ENCODE measurements at places on chromosomes 1 and 21. TPM values are rescaled to one million over a fixed set of nuclear protein-coding genes. Genes with fewer than 3 reads are reported as not detected.

The MIXL1 gene
- 0.28 TPM for polyA plus RNA-seq

The DENND2D gene
- polyA plus RNA-seq = 40.0 TPM

The ST6GALNAC5 gene
- polyA plus RNA-seq = 6.1 TPM

The SLC66A1 gene
- 21.5 TPM for polyA plus RNA-seq

The RIPK4 gene
- polyA plus RNA-seq = 22.2 TPM

The NBPF6 gene
- not detected for polyA plus RNA-seq

The RBP7 gene
- 3.3 TPM for polyA plus RNA-seq

The OLIG1 gene
- polyA plus RNA-seq = 0.01 TPM

The CDC20 gene
- 20.7 TPM for polyA plus RNA-seq

DNA sequence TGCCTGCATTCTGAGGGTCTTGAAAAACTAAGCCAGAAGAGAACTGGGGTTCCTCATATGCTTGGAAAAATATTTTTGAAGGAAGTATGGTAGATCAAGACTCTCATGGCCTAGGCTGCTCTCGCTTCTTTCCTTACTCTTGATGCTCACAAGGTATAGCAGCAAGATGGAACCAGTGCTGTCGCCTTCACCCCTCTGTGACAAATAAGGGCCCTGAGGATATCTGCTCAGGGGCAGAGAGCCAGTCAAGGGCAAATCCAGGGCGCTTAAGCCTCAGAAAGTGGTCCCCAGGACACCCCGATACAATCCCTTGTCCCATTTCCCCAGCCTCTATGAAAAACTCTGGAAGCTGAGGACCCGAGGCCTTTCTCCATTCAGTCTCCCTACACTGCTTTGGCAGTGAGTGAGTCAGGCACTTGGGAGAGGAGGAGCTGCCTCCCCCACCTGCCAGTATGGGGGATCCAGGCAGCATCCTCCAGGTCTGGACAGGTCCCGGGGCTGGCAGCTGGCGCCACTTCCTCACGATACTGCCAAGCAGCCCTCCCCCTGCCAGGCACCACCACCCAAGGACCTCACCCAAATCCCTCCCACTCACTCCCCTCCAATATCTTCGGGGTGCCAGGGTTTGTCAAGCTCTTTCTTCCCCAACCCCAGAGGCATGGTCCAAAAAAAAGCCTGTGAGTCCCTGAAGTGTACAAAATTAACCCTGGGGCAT lies 1.3 kb downstream of the IGSF9 start:
- no peak for DNase-seq

- no peak for DNase-seq
Measured at GRCh38 chr1:226342656-226343055, 33.7 kb upstream of the LIN9 start.

- no peak for DNase-seq
Measured at GRCh38 chr1:148315071-148315811, 163.2 kb upstream of the NBPF11 start.

DNA sequence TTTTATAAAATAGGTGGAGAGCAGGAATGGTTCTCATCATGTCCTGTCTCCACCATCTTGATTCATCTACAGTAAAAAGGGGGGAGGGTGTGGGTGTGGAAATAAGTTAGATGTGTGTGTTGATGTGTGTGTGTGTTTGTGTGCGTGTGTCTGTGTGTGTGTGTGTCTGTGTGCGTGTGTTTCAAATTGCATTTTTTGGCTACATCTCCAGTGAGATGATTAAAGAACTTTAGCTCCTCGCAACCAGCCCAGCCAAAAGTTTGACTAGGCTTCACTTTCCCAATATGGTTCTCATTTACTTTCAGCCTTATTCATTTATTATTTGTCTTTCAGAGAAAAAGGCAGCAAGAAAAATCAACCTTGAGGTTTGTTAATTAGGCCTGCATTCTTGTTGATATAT lies 14.7 kb upstream of the HAO2 start:
- no peak for DNase-seq

GRCh38 chr1:234731569-234732085 lies 121.6 kb upstream of the IRF2BP2 start:
- no peak for DNase-seq

GRCh38 chr1:7280347-7280960 lies 490.6 kb upstream of the VAMP3 start:
- no peak for DNase-seq

DNA sequence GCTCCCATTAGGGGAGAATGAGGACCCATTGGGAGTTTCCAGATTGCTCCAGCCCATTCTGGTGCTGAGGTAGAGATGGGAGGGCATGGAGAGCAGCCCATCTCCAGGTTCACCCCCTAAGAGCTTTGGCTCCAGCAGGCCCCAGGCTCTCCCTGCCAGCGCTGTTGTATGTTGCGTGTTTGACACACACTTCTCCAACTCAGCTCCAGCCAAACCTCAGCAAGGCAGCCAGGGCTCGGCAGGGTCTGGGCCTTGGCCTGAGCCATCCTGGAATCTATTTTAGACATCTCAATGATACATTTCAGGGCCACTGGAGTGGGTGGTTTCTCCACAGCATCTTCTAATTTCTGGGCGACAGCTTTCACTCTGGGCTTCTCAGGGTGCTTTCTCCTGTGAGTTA lies 117.0 kb downstream of the NAV1 start:
- no peak for DNase-seq

GRCh38 chr1:234643111-234643849 lies 33.3 kb upstream of the IRF2BP2 start:
- peak; percentile 95 for DNase-seq

DNA sequence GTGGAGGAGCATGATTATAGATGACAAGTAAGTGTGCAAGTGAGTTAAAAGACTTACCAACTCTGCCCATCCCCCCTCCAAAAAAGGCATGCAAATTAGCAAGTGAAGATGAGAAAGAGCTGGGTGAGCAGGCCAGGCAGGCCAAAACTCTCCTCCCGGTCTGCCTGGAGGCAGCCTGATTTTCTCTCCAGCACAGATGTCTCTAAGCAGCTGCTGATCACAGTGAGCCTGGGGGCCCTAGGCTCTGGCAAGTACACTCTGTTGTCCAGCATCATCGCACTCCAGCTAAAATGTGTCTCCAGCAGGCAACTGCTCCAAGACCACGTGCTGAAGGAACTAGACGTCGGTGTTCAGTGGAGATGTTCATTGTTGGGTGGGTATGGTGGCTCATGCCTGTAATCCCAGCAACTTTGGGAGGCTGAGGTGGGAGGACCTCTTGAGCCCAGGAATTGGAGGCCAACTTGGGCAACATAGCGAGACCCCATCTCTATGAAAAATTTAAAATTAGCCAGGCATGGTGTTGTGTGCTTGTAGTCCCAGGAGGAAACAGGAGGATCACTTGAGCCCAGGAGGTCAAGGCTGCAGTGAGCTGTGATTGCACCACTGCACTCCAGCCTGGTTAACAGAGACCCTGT lies 56.7 kb upstream of the PUM1 start:
- no peak for DNase-seq

- peak; percentile 5 for DNase-seq
Measured at GRCh38 chr1:9822897-9823692, 670 bp downstream of the CLSTN1 start.

DNA sequence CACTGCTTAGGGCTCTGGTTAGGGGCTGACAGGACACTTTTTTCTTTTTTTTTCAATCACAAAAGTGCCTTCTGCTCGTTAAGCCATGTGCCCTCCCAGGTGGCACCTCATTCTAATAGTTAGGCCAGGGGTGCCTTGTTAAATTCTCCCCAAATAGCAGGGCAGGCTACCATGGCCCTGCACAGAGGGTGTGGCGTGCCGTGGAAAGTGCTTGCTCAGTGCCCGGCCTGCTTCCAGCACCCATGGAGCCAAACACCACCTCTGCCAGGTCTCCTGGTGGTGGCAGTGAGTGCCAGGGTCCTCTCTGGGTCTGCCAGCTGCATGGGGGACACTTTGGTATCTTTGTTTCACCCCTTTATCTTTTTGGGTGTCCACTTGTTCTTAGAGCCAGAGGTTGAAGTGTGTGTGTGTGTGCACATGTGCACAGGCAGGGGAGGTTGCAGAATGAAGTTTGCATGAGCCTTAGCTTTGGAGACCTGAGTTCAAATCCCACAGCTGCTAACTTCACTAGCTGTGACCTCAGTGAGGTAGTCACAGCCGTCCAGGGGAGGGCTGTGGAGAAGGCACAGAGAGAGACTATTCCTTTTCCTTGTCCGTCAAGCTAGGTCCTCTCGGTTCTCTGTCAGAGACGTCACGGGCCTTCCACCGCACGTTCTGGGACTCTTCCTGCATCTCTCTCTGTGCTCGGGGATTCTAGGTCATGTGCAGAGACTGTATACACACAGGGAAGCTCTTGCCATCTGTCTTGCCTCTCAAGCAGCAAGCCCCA lies 39.9 kb upstream of the CSF3R start:
- DNase-seq = no peak

- DNase-seq = no peak
Measured at GRCh38 chr1:61463220-61463619, 261.7 kb downstream of the TM2D1 start.

GRCh38 chr1:204018460-204018859 lies 54.5 kb upstream of the SOX13 start:
- no peak for DNase-seq

DNA sequence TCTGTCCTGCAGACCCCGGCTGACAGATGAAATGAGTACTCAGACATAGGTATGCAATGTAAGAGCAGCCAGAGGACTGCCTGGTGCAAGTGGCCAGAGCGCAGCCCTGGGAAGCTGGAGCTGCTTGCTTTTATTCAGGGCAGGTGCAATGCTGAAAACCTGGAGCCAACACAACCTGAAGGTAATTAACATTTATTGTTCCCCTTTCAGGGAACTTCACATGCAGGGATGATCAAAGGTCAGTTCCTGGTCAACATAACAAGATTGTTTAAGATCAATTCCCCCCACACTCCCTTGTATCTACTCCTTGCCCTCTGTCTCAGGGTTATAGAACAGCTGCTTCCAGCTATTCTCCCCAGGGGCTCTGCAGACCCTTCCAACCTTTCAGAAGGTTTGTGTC lies 48.7 kb upstream of the PRELP start:
- DNase-seq = peak; percentile 87

GRCh38 chr1:8458607-8459006 lies 140.7 kb downstream of the SLC45A1 start:
- DNase-seq = no peak

- no peak for DNase-seq
Measured at GRCh38 chr1:166133276-166133841, 33.4 kb downstream of the FAM78B start.

DNA sequence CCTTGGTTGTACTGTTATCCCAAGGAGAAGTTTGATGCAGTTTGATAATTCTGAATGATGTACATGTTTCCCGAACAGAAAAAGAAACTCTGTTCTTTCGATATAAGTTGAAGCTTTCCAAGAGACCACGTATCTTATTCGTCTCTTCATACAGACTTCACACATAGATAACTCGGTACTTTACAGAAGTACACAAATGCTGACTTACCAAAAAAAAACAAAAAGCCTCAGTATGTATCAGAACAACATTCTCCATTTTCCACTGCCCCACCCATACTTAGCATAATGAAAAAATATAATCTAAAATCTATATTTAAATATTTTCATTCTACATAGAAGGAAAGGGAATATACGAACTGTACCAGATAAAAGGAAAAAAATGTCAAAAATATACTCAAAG lies 2.2 kb downstream of the FOXJ3 start:
- DNase-seq = no peak

DNA sequence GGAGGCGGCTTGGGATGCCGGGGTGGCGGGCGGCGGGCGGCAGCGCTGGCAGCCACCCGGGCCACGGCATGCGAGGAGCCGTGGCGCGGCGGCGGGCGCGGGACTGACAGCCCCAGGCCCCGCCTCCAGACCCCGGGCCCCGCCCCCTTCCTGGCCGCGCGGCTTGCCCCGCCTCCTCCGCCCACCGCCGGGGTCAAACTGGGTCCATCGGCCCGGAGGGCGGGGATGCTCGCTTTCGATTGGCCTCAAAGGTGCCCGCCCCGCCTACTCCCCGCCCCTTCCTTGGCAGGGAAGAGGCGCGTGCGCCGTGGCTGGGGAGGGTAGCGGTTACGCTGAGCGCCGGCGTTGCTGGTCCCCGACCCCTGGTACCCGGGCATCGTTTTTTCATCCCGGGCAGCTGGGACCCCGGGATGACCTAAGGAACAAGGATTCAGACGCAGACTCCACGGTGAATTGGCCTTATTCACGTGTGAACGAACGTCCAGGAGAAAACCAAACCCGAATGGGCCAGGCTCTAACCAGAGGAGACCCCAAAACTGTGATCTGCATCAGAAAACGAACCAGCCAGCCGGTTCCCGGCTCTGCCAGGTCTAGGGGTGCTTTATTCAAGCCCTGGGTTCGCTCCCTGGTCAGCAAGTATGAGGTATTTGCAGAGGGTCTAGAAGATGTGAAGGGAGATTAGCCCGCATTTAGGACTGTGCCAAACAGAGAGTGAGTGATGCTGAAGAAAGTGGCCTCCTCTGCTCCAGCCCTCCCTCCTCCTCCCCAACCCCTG lies 117.2 kb upstream of the GUCA2B start:
- DNase-seq = peak; percentile 91

- no peak for DNase-seq
Measured at GRCh38 chr1:165836664-165837482, 9.5 kb downstream of the UCK2 start.

DNA sequence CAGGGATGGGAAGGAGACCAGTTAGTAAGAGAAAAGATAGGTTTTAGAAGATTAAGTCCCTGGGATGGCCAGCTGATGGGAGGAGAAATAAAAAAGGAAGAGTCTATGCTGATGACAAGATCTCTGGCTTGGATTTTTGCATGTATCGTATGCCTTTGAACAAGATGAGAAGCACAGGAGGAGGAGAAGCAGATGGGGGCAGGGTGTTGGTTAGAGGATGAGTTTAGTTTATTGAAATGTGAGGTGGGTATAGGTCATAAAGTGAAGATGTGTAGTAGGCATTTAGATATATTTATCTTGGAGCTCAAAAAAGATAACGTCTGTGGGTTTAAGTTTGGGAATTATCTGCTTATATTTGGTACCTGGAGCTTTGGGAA lies 1.4 kb downstream of the TIPRL start:
- no peak for DNase-seq

GRCh38 chr1:235366286-235366685 lies 941 bp upstream of the TBCE start:
- DNase-seq = no peak

DNA sequence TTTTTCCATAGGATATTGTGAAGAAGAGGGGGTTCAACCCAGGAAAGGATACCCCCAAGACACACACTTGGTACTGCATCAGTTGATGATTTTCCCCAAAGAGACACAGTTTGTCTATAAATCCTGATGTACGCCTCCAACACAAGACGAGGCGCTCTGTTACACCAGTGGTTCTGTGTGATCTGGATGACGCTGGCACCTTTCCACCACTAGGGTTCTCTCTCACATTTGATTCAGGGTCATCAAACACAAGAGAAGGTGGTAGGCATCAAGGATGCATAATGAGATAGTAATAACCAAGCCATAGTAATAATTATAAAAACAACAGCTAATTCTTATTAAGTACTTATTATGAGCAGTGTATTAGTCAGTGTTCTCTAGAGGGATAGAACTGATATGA lies 508.8 kb upstream of the ZP4 start:
- DNase-seq = no peak

DNA sequence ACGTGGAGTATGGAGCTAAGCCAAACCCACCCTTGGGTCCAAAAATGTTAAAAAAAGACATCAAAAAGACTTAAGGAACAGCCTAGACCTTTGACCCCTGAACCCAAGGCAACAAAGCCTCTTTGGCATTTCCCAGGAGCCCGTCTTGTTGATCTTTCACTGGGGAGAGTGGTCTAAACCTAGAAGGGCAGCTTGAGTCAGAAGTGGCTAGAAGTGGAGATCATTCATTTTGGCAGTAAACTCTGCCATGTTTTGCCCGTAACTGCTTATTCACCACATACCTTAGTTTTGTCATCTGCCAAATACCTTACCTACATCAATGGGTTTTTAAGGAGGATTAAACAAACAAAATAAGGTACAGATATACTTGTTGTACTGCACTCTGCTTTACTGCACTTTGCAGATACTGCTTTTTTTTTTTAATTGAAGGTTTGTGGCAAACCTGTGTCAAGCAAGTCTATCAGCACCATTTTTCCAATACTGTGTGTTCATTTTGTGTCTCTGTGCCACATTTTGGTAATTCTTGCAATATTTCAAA lies 1.7 kb upstream of the CTSE start:
- DNase-seq = no peak

Measured in large intestine (tissue), 12 donors.